ENCODE measurements at places on chromosomes 4 and X. TPM values are rescaled to one million over a fixed set of nuclear protein-coding genes. Genes with fewer than 3 reads are reported as not detected.

DNA sequence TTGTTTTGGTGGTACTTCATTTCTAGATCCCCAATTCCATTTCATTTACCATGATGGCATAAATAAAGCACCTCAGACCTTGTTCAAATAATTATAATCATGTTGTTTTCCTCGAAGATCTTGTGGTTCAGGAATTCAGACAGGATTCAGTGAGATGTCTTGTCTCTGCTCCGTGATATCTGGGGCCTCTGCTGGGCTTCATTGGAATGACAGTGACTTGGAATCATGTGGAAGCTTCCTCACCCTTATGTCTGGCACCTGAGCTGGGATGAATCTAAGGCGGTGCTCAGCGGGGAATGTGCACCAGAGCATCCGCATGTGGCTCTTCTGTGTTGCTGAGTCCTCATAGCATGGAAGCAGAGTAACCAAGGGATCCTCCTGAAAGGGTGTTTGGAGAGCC lies 132.2 kb downstream of the VEGFC start:
- no peak for DNase-seq

- no peak for DNase-seq
Measured at GRCh38 chr4:21544415-21544814, 404.2 kb downstream of the KCNIP4 start.

GRCh38 chr4:169346840-169347239 lies 76.1 kb upstream of the SH3RF1 start:
- DNase-seq: no peak

DNA sequence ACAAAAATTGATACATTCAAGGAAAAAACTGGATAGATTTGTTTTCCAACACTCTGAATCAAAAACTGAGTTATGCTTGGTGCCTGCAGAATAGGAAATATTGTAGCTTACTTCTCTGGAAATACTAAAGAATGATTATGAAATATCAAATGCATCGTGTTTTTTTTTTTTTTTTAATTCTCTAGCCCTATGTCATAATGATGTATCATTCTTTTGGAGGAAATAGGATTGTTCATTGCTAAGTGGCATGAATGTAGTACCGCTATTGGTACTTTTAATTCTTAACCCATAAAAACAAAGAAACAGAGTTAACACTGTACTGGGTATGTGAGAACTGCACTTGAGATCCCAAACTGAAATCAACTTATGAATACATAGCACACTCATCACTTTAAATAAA lies 7.6 kb upstream of the FAM200B start:
- DNase-seq: no peak

DNA sequence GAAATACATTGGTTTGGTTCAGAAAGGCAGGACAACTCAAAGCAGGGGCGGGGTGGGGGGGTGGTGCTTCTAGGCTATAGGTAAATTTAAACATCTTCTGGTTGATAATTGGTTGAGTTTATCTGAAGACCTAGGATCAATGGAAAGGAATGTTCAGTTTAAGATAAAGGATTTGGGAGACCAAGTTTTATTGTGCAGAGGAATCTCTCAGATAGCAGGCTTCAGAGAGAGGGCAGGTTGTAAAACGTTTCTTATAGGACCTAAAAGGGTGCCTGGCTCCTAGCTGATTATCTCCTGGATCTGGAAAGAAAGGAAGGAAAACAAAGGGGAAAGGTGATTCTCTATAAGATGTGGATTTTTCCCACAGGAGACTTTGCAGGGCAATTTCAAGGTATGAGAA lies 94.0 kb downstream of the TMEM47 start:
- no peak for DNase-seq

GRCh38 chrX:19382555-19383145 lies 38.9 kb downstream of the PDHA1 start:
- no peak for DNase-seq

DNA sequence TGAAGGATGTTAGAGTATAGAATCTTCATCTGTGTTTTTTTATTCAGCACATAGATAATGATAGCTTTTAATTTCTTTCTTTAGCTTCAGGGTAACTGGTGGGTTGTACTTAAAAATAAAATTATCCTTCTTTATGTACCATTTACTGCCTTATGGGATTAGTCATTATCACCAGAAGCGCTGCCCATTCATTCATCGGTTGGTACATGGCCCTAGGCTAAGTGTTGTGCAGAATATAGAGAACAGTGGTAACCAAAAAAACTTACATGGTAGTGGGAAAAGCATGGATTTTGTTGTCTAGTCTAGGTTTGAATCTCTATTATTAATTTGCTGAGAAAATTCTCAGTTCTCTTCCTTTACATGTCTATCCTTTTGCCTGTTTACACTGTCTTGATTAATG lies 43.5 kb upstream of the PDE5A start:
- no peak for DNase-seq

- DNase-seq: no peak
Measured at GRCh38 chrX:118038614-118039365, 77.8 kb downstream of the KLHL13 start.

Gene HGFAC
- total RNA-seq: 0.64 TPM

- DNase-seq: no peak
Measured at GRCh38 chr4:138938366-138938690, 77.3 kb upstream of the NOCT start.

- DNase-seq: no peak
Measured at GRCh38 chrX:7134981-7135380, 12.5 kb upstream of the STS start.

Gene ETDA
- not detected for total RNA-seq

Gene HPGDS
- not detected for total RNA-seq

Gene TAF7L
- total RNA-seq: 1.7 TPM

- no peak for DNase-seq
Measured at GRCh38 chr4:112633477-112634235, 3.1 kb downstream of the ZGRF1 start.

GRCh38 chr4:104524591-104524990 lies 29.9 kb upstream of the CXXC4 start:
- DNase-seq: no peak

DNA sequence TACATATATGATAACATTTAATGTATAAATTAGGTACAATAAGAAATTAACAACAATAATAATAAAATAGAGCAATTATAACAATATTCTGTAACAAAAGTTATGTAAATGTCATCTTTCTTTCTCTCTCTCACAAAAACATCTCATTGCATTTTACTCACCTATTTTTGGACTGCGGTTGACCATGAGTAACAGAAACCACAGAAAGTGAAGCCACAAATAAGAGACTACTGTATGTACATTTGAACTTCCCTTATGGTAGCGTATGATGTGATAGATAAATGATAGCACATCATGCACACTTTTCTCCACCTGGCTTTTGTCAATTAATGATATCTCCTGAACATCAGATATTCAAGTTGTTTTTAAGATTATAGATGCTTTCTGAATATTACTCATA lies 80.5 kb downstream of the HNRNPD start:
- DNase-seq: no peak

GRCh38 chr4:143597276-143597675 lies 83.8 kb downstream of the SMARCA5 start:
- DNase-seq: no peak

DNA sequence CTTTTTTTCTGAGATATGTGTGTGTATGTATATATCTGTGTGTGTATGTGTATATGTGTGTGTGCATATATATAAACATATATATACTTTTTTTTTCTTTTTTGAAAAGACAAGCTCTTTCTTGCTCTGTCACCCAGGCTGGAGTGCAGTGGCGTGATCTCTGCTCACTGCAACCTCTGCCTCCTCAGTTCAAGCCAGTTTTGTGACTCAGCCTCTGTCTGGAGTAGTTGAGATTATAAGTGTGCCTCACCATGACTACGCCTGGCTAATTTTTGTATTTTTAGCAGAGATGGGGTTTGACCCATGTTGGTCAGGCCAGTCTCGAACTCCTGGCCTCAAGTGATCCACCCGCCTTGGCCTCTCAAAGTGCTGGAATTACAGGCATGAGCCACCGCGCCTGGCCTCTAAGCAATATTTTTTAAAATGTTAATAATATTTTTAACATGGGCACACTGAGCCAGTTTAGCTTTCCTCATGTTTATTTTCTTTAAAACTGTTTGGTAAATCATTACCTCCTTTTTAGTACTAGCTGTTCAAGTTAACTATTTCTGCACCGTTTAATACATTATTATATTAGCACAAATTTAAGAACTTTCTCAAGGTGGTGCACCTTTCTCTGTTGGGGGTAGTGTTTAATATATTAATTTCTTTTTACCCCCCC lies 33.3 kb downstream of the BBS12 start:
- DNase-seq: no peak

GRCh38 chrX:70129816-70130215 lies 3.4 kb upstream of the IGBP1 start:
- no peak for DNase-seq

DNA sequence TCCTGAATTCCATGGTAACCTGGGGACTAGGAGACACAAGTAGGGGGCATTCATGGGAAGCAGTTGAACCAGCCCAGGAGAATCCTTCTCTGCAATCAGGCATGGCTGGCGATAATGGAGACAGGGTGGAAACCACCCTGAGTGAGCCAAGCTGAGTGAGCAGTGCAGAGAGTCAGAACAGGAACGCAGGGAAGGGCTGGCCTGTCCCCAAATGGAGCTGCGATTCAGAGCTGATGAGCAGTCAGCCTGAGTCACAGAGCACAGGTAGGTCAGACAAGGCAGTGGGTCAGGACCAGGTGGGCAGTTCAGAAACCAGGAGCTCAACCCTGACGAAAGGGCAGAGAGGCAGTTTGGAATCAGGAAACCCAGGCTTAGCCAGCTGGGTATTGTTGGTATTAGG lies 129.0 kb downstream of the BTC start:
- no peak for DNase-seq

Gene CD99L2
- total RNA-seq: 67.2 TPM

DNA sequence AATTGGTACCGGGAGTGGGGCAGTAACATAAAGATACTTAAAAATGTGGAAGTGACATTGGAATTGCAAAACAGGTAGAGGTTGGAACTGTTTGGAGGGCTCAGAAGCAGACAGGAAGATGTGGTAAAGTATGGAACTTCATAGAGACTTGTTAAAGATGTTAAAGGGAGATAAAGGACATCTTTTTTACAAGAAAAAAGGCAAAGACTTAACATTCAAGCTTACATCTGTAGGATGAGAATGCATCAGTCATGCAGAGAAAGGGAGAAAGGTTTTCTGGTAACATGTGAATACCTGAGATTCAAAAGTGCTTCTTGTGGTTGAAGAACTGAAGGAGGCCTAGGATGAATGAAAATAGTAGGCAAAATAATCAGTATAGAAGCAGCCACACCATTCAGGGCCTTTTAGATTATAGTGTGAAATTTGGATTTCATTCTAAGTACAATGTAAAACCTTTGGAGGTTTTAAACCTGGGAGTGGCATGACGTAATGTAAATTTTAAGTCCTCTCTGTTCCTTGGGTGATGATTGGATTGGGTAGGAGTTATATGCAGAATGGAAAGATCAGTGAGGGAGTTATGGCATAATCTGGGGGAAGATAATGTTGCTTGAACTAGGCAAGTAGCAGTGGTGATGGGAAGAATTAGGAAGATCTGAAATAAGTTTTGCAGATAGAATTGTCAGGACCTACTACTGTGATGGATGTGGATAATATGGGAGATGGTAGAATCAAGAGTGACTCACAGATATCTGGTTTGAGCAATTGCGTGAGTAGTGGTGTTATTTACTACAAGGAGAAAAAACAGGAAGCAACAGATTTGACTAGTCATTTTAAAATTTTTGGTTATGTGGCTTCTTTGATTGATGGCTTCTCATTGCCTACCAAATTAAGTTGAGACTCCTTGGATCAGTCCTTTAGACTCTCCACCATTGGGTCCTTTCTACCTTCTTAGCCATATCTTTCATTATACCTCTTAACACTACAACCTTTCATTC lies 138.7 kb downstream of the VSIG4 start:
- no peak for DNase-seq

DNA sequence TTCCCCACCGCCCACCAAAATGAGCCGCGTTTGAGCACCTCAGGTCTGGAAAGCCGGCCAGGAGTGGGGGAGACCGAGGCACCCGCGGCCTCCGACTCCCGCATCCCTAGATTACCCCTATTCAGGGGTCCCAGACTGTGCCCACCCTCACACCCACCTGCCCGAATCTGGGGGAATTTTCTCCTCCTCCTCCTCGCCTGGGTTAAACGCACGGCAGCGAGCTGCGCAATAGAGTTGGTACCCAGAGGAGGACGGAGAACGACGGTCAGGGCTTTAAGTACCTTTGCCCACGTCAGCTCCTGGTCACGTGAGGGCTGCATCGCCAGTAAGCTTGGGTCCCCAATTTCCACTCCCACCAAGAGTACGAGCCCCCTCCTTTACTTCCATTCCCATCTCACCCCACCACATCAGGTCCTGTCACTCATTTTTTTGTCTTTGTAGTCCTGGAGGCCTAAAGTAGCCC lies at the start of gene ARMCX2:
Gene ARMCX2 (minus strand): TSS at position 250 of the 463 bp plus-strand sequence. CDS start 2,262 bp downstream, outside the sequence.
- DNase-seq: no peak

Gene LRP2BP
- 0.24 TPM for total RNA-seq

- DNase-seq: no peak
Measured at GRCh38 chrX:130155564-130155963, 10.1 kb downstream of the AIFM1 start.

Gene DCX
- total RNA-seq: not detected

- no peak for DNase-seq
Measured at GRCh38 chr4:184588893-184589292, 60.4 kb downstream of the CASP3 start.
